KBM-7 (cell line): ENCODE measurements at places on chromosomes 7 and 10.

DNA sequence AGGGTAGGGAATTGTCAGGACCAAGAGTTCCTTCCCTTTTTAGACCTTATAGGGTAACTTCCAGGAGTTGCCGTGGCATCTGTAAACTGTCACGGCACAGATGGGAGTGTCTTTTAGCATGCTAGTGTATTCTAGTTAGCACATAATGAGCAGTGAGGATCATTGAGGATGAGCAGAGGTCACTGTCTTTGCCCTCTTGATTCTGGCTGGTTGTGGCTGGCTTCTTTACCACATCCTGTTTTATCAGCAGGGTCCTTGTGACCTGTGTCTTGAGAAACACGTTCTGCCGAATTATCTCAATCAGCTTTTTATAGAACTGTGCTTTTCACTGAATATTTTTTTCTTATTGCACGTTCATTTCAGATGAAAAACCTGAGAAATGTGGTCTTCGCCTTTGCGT lies 41.5 kb downstream of the MINPP1 start:
- DNase-seq: peak; percentile 59

DNA sequence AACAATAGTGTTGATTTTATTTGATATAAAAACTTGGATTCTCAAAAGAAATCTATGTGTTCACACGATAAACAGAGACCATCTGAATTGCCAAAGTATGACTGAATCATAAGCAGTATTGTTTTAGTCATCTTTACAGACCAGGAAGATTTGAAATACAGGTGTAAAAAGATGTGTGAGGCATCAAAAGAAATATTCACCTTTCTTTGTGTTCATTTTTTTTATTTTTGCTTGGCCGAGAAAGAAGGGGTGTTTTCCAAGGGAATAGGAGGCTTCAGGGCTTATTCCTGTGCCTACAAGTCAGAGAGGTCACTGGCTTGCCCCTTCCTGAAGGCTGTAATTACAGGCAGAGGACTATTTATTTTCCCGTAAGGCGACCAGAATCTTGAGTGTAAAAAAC lies 37.3 kb downstream of the MET start:
- no peak for DNase-seq

DNA sequence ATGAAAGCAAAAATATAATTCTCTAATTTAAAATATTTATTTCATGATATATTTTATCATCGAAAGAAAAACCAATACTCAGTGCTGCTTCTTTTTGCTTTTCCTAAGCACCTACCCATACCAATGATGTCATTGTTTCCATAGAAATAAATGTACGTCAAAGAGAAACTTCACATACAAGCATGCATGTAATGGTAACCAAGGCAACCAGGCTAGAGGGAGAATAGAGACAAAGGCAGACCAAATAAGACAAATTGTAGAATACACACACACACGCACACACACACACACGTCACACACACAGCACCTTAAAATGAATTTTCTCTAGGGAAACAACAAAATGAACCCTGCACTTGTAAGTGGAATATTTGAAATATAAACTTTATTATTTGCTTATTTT lies 75.5 kb downstream of the MACC1 start:
- no peak for DNase-seq

- no peak for DNase-seq
These were observed 26.8 kb downstream of the POLL start for GRCh38 chr10:101561068-101561915.

DNA sequence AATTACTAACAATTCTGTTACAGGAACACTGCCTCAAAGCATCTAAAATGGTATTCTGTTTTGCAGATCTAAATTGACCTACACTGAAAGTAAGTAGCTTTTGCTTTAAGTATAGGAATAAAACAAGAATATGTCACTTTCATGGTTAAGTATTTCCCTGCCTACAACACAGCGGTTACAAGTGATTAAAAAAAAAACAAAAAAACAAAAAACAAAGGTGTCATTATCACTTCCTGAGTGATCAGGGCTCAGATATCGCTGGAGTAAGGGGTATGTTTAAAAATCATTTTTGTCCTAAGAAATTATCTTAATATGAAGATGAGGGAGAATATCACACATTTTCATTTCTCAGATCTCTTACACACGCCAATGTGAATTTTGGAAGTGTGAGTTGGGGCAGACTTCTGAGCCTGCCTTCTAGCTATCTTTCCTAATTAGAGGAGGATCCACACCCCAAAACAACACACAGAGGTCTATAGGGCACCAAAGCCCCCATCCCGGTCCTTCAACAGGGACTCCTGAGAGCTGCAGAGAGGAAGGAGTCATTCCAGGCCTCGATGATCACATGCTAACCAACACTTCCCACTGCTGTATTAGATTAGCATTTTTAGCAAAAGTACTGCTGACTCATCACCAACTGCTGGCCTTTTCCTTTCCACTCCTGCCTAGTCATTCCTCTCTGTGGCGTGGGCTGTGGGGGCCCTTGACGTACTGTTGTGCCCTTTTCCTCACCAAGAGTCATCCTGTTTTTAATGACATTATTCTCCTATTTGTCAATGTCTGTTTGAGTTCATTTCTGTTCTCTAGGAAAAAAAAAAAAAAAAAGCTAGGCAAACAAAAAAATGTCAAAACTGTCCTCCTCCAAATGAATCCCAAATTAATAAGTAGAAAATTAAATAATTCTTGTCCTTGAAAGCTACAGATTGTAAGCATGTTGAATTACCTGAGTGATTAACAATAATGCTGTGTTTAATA lies 31.2 kb downstream of the PRTFDC1 start:
- DNase-seq: peak; percentile 71

DNA sequence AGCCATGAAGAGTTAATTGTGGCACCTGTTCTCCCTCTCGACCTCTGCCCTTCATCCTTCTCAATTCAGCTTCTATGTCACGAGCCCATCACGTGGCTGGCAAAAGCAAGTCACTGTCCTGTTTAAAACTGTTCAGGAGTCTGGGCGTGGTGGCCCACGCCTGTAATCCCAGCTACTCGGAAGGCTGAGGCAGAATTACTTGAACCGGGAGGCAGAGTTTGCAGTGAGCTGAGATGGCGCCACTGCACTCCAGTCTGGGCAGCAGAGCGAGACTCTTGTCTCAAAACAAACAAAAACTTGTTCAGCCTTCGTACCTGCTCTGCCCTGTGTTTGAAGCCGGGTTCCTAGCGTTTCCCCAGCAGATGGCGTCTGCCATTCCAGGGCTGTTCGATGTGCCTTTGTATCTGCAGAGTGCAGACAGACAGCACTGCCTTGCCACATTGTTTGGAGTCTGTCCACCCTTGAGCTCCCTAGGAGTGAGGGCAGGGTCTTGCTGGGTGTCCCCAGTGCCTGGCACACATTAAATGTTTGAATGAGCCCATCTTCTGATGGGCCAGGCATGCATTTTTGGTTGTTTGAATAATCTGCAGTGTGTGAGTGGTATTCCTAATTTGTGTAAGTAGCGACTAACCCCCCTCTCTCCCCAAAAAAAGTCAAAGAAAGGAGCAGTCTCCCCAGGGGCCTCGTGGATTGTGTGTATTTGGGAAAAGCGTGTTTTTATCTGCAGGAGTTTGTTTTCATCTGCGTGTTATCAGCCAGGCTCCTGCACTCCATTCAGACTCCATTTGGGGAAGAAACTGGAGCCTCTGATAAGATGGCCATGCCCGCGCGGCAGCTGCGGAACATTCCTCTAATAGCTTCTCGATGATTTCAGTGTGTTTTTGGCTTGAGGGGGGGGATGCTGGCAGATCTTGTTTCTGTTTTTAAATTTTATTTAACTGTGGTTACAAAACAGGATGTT lies 61.2 kb downstream of the DNAJB6 start:
- DNase-seq: peak; percentile 32

DNA sequence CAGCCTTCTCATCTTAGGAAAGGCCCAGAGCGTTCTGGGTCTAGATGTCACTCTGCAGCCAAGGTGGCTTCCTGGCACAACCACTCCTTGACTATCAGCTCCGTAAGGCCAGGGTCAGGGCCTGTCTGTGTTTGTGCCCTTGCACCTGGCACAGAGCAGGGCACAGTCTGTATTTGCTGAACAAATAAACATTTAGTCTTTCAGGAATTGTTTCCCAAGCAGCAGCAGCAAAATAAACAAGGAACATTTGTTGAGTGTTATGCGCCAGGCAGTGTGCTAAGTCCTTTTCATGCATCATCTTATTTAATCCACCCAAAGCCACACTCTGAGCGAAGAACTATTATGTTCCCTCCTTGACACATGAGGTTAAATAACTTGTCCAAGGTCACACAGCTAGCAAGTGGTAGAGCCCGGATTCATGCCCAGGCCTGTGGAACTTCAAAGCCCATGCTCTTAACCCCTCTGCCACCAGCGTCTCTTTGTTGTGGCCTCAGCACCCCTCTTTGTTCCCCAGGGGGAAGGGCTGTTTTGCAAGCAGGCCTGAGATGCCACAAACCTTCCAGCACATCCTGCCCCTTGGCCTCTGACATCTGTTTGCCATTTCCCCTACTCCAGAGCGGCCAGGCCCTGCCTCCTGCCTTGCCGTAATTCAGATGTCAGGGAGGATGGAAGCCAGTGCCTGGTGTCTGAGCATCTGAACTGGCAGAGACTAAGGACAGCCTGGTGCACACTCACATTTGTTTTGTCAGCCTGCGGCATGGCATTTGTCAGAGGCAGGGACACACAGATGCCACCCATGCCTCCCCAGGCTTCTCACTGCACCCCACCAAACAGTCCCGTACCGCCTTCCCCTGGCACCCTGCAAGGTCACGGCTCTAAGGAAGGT lies 325.8 kb upstream of the ZMIZ1 start:
- peak; percentile 42 for DNase-seq

- DNase-seq: no peak
These were observed 56.7 kb downstream of the ZMYND11 start for GRCh38 chr10:191703-192518.

DNA sequence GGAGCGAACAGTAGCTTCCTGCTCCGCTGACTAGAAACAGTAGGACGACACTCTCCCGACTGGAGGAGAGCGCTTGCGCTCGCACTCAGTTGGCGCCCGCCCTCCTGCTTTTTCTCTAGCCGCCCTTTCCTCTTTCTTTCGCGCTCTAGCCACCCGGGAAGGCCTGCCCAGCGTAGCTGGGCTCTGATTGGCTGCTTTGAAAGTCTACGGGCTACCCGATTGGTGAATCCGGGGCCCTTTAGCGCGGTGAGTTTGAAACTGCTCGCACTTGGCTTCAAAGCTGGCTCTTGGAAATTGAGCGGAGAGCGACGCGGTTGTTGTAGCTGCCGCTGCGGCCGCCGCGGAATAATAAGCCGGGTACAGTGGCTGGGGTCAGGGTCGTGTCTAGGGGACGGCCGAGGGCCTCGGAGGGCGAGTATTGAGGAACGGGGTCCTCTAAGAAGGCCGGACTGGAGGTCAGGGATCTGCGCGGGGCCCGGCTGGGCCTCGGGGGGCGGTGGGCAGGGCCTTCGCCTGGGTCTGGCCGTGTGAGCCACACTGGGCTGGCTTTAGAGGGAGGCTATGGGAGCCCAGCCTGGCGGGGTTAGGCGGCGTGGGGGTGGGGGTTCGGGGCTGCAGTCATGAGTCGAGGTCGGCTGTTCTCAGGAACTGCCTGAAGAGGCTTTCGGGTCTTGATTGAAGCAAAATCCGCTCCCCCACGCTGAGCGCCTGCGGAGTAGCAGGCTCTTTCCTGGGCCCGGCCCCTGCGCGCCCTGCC lies at the start of gene CDK1:
CDK1 (plus strand) TSS at position 265 of the 757 bp plus-strand sequence. CDS start 1,688 bp downstream, outside the sequence.
- peak; percentile 99 for DNase-seq

DNA sequence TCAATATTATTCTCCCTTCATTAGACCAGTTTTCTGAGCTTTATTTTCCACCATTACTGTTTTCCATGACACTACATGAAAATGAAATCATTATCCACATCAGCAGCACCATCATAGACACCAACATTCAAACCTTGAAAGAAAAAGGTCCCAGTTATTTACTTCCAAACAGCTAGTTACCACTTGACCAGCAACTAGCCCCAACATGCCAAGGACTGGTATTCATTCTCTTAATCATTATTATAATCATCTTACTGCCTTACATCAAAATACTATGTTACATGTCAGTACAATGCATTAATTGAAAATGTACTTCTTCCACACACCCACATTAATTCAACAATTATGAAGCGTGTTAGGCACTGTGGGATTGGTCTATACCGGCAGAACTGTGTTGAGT lies 199.4 kb downstream of the TSPAN12 start:
- no peak for DNase-seq

- no peak for DNase-seq
These were observed 459.3 kb downstream of the CNTNAP2 start for GRCh38 chr7:146575903-146576302.

GRCh38 chr7:155391414-155391813 lies 66.5 kb upstream of the EN2 start:
- DNase-seq: no peak

DNA sequence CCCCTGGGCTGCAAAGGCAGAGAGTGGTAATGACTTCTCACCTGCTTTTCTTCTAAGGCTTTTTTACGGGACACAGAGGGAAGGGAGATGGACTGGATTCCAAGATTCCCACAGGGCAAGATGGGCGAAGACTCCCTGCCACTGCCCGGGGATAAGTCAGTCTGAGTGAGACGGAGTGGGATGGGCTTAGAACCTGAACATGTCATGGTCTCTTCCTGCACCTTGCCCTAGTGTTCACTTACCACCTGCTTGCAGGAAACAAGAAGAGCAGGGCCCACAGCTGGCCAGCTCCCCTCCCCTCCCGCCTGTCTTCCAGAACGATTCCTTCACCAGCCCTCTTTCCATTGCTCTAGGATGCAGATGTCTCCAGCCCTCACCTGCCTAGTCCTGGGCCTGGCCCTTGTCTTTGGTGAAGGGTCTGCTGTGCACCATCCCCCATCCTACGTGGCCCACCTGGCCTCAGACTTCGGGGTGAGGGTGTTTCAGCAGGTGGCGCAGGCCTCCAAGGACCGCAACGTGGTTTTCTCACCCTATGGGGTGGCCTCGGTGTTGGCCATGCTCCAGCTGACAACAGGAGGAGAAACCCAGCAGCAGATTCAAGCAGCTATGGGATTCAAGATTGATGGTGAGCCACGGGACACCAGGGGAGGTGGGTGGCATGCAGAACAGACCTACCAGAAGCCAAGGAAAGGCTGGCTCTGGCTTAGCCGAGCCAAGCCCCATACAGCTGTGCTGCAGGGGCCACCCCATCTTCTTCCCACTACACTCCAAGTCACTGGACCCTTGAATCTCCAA lies 1.3 kb downstream of the SERPINE1 start:
- no peak for DNase-seq

DNA sequence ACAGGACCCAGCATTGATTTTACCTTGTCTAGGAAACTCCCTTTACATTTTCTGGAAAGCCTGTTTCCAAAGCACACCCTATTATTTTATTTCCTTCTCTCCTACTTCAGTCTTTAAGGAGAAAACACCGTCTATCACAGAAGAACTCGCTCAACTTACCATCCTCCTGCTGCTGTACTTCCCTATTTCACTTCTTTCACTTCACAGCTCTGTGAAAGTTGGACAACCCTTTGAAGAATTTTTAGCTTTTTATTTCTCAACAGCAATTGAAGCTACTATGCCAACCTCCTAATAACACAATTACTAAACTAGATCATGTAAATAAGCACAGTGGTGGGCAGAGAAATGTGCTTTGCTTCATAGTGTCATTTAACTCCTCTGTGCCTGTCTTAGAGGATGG lies 166.5 kb downstream of the TFEC start:
- DNase-seq: peak; percentile 28
